ENCODE measurements at places on chromosomes 3 and 15.
A peak's percentile ranks its signal among the peaks of the same experiment; 100 is the strongest.

GRCh38 chr3:71282976-71283375 lies 300.6 kb downstream of the FOXP1 start:
- DNase-seq, result no peak

GRCh38 chr15:69807721-69808120 lies 290.0 kb downstream of the TLE3 start:
- DNase-seq, result no peak

DNA sequence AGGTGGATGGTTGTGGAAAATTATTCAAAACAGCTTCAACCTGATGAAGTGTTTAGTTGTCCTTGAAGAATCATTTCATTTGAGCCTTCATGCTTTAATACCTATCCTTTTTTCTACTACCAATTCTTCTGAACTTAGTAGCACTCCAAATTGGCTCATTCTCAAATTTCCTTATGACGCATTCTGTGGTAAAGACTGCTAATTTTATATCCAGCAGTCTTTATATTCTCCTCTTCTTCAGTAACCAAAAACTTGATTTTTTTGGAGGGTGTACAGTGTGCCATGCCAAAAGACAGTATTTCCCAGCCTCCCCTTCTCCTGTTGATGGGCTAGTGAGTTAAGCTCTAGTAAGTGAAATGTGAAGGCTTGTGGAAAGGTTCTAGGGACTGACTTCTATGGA lies 25.2 kb downstream of the CGNL1 start:
- DNase-seq, result no peak

GRCh38 chr15:78944202-78944625 lies 632 bp downstream of the CTSH start:
- no peak for DNase-seq

DNA sequence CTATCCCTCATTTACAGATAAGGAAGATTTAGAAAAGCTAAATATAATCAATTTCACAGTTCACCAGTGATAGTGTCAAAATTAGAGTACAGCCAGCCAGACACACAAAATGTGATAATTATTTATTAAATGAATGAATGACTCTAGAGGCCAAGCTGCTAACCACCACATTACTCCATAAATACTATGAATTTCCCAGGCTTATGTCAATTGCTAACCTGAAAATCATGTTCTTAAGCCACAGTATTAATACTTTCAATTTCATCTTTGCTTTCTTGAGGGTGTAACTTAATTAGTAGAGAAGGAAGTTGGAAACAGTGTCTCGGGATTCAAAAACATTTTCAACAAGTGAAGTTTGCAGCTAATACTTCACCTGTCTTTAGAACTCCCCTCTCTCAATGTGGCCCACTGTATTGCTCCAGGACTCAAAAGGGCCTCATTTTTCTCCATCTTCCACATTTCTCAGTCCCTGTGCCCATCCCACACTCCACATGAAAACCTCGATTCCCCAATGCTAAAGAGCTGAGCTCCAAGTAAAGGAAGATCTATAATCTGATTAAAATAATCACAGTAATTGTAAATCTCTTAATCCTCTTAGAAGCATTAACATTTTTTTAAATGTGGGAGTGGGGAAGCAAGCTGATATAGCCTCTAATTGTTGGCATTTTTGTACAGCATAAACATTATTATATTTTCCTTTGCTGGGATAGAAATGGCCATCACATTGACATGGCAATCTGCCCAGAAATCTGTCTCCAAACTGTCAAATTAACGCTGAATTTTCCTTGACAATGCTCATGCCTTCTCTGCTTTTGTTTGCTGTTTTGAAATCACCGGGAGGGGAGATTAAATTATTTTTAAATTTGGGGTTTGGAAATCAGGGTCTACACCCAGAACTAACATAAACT lies 765.1 kb downstream of the ROBO1 start:
- DNase-seq, result no peak

DNA sequence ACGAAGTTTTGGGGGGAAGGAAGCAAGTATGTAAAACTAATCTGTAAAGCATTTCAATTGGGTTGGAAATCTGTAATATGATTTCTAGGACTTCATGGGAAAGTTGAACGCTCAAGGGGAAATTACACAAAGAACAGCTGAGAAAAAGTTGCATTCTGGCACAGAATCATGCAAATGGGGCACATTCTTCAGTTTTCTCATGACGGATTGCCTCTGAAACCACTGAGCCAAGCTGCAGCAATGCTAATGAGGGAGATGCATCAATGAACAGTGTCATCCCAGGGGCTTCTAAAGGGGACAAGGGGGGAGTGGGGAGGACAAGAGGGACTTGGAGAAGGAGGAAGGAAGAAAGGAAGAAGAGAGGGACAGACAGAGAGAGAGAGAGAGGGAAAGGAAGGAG lies 291.4 kb upstream of the ATP11B start:
- no peak for DNase-seq

DNA sequence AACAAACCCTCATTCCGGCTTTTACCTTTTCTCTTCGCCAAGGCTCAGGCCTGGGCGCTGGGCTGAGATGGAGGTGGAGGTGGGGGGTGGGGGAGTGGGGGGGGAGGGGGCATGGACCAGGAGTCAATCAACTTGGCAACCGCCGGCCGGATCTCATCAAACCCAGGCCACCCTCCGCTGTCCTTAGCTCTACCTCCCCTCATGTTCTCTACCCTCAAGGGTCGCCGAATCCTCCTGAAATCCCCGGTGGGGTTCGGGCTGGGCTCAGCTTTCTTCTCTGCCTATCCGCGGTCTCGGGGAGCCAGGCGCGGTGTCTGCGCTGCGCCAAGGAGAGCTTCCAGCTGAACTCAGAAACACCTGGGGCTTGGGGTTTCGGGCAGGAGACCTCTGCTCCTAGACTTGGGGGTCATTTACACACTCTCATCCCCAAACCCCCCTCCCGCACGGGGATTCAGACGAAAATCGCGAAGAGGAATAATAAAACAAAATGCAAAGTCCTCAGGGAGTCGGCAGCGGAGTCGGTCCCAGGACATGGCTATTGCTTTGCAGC lies 2.5 kb downstream of the ONECUT1 start:
- DNase-seq, result no peak

DNA sequence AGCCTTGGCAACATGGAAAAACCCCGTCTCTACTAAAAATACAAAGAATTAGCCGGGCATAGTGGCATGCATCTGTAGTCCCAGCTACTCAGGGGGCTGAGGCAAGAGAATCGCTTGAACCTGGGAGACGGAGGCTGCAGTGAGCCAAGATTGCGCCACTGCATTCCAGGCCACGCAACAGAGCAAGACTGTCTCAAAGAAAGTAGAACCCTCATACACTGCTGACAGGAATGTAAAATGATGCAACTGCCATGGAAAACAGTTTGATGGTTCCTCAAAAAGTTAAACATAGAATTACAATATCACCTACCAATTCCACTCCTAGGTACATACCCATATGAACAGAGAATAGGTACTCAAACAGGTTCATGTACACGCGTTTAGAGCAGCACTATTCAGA lies 158.9 kb downstream of the TBC1D5 start:
- DNase-seq, result no peak

DNA sequence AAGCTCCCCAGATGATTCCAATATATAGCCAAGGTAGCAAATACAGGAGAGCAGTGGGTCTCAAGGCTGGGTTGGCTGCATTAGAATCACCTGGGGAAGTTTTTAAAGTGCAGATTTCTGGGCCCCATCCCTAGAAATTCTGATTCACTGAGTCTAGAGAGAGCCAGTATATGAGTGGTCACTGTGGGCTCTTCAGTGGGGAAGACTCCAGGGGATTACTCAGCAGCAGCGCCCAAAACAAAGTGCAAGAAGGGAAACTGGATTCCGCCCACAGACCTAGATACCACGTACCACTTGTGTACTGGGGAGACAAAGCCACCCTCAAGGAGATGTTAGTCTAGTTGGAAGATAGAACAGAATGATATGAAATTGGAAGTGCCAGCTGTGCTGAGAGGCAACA lies 40.0 kb downstream of the NME9 start:
- DNase-seq, result no peak

GRCh38 chr15:92047900-92048299 lies 194.4 kb downstream of the SLCO3A1 start:
- no peak for DNase-seq

- no peak for DNase-seq
Measured at GRCh38 chr3:28316226-28316625, 32.3 kb upstream of the ZCWPW2 start.

DNA sequence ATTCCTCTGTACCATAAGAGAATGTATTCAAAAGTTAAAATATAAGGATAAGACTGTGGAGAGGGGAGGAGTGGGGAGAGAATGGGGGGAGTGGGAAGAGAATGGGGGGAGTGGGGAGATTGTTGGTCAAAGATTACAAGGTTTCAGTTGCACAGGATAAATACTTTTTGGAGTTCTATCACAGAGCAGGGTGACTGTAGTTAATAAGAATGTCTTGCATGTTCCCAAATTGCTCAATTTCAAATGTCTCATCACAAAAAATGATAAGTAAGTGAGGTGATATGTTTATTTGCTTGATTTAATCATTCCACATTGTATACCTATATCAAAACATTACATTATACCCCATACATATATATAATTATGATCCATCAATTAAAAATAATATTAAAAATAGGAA lies 23.0 kb upstream of the MEF2A start:
- DNase-seq, result no peak

DNA sequence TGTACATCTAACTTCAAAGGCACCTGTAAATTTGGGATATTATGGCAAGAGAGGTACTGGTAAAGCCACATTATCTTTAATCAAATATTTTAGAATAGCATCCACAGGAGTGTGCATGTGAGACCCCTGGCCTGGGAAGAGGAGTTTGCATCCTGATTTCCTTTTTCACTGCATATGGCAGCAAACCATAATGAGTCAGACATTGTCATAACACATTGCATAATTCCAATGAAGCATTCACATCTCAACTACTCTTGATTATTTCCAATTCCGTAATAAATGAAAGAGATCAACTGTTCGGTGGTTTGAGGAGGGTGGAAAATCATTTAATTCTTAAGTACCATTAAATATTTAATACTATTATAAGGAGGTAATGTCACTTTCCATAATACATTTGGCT lies 215.0 kb downstream of the MECOM start:
- no peak for DNase-seq

- no peak for DNase-seq
Measured at GRCh38 chr3:63968612-63969350, 54.5 kb downstream of the PSMD6 start.

DNA sequence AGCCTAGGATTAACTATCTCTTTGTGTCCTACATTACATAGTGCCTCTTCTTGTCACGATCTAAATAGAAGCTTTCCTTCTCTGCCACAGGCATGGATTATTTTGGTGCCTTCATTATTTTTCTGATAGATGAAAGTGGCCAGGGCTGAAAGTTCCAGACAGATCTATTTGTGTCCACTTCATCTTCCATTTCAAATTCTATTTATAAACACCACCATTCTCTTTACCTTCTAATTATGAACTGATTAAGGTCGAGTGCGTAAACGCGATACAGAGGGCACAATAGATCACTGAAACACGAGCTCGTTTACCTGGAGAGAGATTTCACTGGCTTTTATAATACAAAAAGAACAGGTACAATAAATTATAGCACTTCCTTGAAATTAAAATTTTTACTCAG lies 105.0 kb downstream of the EDEM1 start:
- DNase-seq, result no peak

DNA sequence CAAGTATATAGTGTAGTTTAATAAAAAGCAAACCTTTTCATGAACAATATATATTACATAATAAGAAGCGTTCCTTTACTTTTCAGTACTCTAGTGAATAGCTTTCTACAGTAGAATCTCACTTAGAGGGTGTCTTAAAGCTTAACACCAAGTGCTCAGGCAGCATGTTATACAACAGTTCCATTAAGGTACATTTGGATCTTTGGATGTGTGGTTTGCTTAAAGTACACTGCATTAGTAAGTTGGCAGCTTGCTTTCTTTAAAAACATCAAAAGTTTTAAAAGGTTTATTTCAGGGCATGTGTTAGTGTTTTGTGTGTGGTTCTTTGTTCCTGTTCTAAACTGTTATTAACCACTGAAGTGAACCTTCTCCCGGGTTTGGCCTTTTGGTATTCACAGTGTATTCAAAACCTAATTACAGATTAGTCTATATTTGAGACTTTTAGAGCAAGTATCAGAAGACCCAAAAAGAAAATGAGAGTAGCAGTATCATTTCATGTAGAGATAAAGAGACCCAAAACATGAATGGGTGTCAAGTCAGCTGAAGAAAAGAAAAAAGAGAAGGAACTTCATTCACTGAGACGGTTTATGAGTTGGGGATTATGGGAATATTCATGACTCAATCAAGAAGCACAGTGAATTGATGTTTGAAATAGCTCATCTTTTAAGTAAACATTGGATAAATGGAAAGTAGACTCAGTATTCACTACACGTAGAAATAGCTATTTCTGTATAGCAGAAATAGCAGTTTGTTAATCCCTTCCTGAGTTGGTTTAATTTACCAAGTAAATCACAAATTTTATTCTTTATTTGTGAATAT lies 93.9 kb downstream of the OPA1 start:
- no peak for DNase-seq

GRCh38 chr3:171276923-171277322 lies 183.3 kb downstream of the TNIK start:
- DNase-seq, result no peak

DNA sequence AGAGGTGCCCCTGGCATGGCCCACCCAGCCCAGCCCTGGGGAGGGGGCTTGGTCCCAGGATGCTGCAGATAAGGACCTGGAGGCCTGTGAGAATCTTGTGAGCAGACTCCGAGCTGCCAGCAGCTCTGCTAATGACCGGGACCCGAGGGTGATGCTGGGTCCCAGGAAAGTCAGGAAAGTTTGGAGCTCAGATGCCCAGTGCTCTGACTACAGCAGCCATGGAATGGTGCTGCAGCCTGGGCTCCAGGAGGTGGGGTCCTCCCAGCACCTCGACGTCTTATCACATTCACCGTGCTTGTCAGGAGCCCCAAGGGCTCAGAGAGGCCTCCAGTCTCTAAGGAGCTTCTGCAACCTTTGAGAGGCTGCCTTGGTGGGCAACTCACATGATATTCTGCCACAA lies 34.3 kb upstream of the ADCY5 start:
- DNase-seq, result peak; percentile 50

DNA sequence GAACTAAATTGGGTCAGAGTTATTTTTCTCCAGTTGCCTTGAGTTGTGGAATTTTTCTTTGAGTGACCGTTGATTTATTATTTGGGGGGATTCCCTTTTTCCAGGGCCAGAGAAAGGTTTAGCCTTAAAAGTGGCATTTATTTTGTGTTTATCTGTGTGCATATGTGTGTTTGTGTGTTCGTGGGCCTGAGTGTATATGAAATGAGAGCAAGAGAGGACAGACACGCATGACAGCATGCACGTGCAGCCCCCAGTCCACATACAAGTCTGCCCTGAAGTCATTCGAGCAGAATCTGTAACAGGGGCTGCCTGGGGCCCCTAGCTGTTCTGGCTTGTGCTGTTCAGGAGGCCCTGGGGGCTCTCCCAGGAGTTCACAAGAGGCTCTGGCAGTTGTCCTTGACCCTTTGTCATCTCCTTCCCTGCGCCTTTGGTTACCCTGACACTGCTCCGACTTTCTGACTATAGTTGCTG lies 18.3 kb upstream of the TRAK1 start:
- DNase-seq, result peak; percentile 54

GRCh38 chr3:45332901-45333407 lies 55.4 kb upstream of the LARS2 start:
- DNase-seq, result no peak

All from lower leg skin (tissue), 4 donors.